ENCODE measurements at places on chromosomes 1 and 21.

- no peak for DNase-seq
Observed at GRCh38 chr1:154747740-154748404, 122.2 kb downstream of the KCNN3 start.

DNA sequence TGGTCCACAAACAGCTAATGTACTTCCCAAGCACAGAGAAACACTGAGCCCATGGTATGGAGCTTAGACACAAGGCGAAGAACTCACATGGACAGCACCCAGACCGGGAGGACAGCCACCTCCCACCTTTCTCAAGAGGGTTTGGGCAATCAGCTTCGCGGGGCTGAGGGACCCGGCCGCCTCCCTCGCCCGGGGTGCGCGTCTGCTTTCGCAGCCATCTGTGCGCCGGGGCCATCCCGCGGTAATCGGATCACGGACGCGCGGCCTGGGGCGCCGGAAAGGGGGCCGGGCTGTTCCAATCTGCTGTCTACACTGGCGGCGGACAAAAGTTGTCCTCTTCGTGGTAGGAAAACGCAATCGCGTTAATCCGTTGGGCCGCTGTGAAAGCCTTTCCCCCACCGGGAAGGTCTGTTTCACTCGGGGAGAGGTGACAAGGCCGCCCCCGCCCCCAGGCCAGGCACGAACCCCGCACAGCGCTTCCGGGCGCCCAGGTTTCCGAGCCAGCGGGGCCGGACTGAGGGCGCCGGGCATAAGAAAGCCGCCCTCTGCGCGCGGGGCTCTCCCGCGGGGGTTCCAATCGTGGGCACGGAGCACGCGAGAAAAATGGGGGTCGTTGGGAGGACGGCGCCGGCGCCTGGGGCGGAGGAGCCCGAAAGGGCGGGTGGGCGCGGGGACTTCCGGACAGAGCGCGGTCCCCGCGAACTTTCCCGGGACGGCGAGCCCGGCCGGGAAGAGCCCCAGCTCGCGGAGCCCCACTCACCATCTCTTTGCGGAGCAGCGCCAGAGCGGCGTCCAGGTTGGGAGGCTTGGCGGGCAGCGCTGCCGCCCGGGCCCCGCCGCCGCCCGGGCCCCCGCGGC lies 664 bp downstream of the FAM89A start:
- peak; percentile 11 for DNase-seq

DNA sequence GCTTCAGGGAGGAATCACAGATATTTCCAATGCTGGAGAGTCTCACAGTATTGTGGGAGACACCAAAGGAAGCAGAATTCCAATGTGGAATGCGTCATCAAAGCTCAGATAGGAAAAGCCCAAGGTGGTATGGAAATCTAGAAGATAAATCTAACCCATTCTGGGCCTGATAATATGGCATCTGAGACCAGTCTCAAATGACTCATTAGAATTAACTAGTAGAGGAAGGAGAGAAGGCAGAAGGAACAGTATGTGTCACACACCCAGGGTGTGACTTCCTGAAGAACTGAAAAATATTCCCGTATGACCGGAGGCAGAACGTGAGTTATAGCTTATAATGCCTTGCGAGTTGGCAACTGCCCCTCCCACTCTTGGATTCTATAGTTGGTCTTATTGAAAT lies 499.2 kb downstream of the PLPP3 start:
- DNase-seq = no peak

DNA sequence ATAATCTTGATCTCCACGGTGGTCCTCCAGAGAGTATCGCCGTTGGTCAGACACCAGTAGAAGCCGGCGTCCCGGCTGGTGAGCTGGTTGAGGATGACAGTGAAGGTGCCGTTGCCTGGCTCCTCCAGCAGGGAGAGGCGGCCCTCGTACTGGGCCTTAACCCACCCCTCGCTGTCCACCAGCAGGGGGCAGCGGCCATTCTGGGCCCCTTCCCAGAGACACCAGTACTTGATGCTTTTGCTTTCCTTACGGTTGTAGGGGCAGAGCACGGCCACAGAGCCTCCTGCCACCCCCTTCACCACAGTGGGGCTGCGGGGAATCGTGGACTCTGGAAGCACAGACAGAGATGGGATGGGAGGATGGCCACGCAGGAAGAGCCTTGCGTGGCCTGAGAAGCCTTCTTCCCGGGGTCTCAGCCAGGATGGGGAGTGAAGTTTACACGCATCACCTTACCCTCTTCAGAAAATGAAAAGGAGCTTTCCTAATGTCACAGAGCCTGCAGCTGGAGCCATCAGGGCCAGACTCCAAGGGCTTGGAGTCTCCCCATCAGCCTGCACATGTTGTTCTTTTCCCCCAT lies 10.7 kb downstream of the PIGR start:
- no peak for DNase-seq

DNA sequence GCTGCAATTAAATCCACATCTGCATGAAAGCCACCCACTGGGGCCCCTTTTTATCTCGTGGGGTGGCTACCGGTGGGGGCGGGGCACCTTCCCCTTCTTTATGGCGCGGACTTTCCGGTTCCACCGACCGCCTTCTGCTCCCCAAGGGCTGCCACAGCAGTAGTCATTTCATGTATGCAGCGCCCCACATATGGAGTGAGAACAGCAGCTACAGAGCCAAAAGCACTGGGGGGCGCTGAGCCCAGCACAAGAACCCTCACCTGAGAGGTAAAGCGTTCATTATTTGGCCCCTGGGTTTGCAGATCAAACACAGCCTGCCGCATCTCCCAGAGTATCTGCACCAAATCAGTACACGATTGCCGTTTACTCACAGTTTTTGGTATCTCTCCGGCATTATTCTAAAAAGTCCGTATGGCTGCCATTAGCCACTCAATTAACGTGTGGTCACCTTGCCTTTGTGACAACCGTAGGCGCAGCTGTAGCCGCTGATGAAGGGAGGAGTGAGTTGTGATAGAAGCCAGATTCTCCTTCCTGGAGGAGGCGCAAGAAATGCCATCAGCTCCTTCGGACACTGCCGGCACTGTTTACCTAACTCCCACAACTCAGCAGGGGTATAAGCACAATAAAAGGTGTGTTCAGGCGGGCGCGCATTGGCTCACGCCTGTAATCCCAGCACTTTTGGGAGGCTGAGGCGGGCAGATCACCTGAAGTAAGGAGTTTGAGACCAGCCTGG lies 30.4 kb upstream of the CR2 start:
- DNase-seq = no peak

GRCh38 chr1:98086796-98087441 lies 166.1 kb upstream of the DPYD start:
- DNase-seq = peak; percentile 6

- DNase-seq = no peak
Observed at GRCh38 chr1:235366286-235366685, 941 bp upstream of the TBCE start.

- peak; percentile 89 for DNase-seq
Observed at GRCh38 chr1:11790880-11791715, 14.7 kb downstream of the MTHFR start.

GRCh38 chr1:35590476-35591040 lies 17.4 kb downstream of the TFAP2E start:
- no peak for DNase-seq

- DNase-seq = no peak
Observed at GRCh38 chr1:155184835-155185782, 11.5 kb downstream of the TRIM46 start.

- no peak for DNase-seq
Observed at GRCh38 chr1:165152727-165153126, 203.8 kb downstream of the LMX1A start.

GRCh38 chr1:40844887-40845878 lies 17.0 kb downstream of the CITED4 start:
- DNase-seq = no peak

DNA sequence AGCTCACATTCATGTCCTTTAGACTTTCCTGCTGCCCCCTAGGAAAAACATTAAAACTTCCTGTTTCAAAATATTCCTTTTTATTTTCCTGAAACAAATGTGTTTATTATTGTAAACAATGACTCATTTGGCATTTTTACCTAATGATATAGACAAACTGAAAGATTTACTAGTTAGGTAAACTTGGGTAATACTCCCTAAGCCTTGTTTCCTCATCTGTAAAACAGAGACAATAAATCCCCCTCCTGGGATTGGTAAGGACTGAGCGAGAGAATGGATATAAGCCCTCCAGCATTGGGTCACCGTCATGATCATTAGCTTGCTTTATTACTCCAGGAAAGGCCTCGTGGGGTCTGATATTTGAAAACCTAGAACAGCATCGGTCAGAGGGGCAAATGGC lies 59.8 kb downstream of the LPAR3 start:
- DNase-seq = no peak

- no peak for DNase-seq
Observed at GRCh38 chr1:242240077-242240476, 241.2 kb upstream of the MAP1LC3C start.

DNA sequence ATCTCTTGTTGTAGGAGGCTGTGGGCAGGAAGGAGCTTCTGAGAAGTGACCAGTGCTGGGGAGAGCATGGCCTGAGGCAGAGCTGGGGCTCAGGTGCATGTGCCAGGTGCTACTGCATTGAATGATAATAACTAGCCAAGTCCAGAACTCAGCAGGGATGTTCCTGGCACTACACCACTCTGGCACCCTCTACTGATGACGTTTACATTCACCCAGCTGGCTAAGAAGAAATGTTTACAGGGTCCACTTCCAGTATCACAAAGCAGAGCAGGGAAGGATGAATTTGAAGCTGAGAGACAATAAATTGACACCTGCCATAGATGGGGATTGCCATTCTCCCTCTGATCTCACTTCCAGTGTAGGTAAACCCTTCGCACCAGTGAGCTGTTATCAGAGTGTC lies 411.8 kb downstream of the SETD4 start:
- no peak for DNase-seq

DNA sequence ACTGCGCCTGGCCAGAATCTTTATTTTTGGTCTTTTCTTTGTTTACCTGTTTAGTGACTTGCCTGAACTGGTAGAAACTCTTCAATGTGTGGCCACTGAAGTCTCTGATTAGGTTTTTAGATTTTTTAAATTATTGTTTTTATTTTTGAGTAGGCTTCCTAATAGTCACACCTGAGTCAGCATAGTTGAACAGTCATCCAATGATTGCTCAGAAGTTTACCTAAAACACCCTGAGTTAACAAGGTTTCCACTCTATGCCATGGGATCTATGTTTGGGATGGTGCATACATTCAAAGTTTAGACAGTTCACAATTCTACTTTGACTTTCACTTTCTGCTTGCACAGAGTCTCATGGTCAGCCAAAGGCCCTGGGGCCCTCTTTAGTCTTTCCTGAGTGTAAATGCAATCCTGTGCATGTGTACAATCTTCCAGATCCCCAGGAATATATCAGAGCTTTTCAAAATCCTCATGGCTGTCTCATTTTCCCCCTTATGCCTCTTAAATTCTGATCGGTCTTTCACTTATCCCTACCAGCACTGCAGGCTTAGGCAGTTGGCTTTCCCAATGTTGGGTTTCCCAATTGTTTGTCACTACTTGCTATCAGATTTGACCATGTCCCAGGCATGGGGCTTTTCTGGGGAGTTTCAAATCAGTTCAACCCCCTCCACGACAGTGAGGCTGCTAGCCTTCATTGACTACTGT lies 114.4 kb upstream of the RAB3GAP2 start:
- no peak for DNase-seq

GRCh38 chr21:39374046-39374445 lies 25.2 kb upstream of the HMGN1 start:
- no peak for DNase-seq

GRCh38 chr1:92486251-92487077 lies at the start of gene GFI1:
Gene GFI1 (minus strand): TSS chr1:92486925. CDS start chr1:92483487, 3,438 bp downstream.
- DNase-seq = no peak

DNA sequence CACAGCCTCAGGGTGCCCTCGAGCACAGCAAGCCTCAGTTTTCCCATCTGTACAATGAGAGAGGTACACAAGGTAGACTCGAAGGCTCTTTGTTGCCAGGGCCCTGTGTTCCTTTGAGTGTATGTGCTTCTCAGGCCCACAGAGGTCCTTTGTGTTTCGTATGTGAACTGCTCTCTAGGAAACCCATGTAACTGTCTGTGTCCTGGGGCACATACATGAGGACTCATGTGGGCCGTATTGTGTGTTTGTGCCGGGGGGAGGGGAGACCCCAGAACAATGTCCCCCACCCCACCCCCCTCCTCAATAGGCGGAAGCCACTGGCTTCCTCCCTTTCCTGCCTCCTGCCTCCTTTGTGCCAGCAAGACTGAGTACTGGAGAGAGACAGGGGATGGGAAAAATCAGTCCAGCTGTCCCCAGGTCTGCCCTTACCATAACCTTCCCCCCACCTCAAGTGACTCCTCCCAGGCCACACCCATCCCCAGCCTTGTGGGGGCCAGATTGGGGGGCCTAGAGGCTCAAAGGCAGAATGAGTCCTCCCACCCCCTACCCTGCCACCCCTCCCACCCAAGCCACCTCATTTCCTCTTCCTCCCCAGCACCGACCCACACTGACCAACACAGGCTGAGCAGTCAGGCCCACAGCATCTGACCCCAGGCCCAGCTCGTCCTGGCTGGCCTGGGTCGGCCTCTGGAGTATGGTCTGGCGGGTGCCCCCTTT lies at the start of gene TIE1:
TSS of gene TIE1 (plus strand) at position 605 of the 717 bp plus-strand sequence. CDS start at position 695, 90 bp downstream.
- DNase-seq = no peak

GRCh38 chr1:113199760-113200455 lies 126.9 kb downstream of the LRIG2 start:
- DNase-seq = no peak

Measured in pons (tissue), 1 donor.